Stimulated activated CD8-positive, alpha-beta memory T cell treated with anti-CD3 and anti-CD28 coated beads, Interleukin-7, amount 100 ng/mL, for 1 hour (primary cell): ENCODE measurements at places on chromosomes 16 and 17.
A peak's percentile ranks its signal among the peaks of the same experiment; 100 is the strongest.

- DNase-seq, result no peak
Measured at GRCh38 chr17:39600997-39601597, 6.6 kb downstream of the NEUROD2 start.

- no peak for DNase-seq
Measured at GRCh38 chr16:24829153-24829552, 16.6 kb upstream of the SLC5A11 start.

GRCh38 chr17:44210342-44211192 is 8.9 kb downstream of the UBTF start:
- DNase-seq, result peak; percentile 83

GRCh38 chr17:13346081-13346533 is 255.6 kb downstream of the HS3ST3A1 start:
- no peak for DNase-seq

GRCh38 chr16:28040039-28040438 is 23.5 kb downstream of the GSG1L start:
- DNase-seq, result no peak

- DNase-seq, result no peak
Measured at GRCh38 chr16:48113471-48113870, 42.3 kb downstream of the ABCC12 start.

DNA sequence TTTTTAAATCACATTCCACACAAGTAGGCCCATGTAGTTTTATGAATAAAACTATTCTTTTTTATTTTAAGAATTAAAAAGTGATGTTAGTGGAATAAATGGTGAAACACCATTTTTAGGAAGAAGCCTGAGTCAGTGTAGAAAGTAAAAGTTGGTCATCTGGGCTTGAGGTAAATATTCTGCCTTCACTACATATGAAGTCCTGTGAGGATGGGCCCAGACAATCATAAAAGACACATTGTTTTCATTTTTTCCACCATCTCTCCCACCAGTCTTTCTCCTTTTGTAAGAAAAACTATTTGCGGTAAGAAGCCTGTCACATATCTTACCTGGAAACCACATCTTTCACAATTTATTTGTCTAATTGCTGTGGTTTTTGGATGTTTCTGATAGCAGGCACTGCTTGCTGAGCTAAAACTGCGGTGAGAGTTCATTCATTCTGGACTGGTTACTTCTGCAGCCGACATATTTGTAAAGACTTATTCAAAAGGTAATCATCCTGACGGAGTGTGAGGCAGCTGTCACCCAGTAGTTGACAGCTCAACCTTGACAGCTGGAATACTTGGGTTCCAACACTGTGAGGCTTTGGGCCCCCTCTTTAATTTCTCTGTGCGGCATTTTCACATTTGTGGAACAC is 10.6 kb upstream of the RFFL start:
- no peak for DNase-seq

DNA sequence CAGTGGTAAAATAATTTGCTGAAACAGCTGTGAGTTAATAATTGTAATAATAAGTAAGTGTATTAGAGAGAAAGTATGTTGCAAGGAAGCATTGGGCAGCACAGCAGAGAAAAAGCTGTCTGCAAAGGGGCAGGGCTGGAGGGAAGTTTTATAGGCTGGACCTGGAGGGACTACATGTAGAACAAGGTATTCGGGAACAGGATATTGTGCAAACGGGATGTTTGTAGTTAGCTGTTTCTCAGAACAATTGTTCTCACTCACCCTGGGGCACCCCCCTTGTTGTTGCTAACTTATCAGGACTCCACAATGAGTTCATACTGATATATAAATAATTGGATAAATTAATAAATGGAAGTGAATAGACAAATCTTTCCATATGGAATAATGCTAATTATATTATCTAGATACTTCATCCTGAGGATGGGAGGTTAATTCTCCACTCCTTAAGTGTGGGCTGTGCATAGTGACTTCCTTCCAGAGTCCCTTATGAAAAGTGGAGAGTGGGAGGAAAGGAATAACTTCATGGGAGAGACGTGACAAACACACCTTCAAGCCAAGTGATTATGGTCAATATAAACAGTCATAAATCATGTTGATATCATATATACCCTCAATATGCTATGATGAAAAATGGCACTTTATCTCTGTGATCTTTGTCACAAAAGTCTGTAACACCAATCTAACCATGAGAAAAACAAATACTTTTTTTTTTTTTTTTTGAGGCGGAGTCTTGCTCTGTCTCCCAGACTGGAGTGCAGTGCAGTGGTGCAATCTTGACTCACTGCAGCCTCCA is 85.4 kb downstream of the PPM1E start:
- no peak for DNase-seq
